ENCODE measurements at places on chromosomes 16 and 17.

DNA sequence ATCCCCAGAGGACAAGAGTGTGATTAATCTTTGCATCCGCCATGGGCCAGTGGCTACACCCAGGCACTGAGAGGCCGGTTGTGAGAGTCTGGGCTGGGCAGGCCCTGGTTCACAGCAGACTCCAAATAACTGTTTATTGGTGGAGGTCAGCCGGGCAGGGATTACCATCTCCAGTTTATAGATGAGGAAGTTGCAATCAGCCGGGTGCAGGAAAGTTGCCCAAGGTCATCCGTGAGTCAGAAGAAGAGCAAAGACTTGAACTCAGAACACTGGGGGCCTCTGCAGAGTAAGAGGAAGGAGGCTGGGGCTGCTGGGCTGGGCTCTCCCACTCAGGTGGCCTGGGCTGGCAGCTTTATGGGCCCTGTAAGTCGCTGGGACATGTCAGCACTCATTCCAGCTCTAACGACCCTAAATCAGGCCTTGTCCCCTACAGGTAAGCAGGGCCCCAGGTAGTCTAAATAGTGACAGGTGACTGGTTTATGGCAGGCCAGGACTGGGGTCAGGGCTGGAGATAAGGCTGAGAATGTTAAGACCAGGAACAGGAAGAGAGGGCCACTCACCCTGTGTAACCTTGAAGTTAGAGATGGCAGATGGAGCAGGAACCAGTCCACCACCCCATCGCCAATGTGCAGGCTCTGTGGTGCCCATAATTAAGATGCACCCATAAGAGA lies 2.1 kb upstream of the CA4 start:
- DNase-seq: no peak

DNA sequence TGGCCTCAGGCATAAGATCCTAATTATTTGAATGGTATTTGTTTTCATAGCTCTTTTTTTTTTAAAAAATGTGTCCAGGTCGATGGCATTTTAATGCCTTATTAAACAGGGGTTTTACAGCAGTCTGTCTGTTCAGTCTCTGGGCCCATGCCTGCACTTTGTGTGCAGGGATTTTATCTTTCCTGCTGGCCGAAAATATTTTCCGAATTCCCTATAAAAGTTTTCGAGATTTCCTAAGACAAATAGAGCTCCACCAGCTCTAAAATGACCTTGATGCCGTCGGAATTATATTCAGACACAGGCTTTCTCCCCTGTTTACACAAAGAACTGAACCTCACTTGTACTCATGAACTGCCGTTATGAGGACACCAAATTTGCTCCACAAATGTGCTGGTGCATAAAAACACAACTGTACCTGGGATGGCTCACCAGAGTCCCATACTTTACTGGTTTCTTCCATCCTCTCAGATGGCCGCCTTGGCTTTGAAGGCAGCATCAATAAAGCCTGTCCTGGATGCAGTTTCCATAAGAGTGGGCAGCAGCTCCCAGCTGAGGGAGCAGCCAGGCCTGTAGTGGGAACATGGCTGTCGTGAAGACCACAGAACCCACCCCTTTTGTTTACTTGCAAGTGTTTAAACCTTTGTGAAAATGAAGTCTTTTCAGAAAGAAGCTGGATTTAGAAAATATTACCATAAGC lies 44.9 kb downstream of the TBX4 start:
- no peak for DNase-seq

DNA sequence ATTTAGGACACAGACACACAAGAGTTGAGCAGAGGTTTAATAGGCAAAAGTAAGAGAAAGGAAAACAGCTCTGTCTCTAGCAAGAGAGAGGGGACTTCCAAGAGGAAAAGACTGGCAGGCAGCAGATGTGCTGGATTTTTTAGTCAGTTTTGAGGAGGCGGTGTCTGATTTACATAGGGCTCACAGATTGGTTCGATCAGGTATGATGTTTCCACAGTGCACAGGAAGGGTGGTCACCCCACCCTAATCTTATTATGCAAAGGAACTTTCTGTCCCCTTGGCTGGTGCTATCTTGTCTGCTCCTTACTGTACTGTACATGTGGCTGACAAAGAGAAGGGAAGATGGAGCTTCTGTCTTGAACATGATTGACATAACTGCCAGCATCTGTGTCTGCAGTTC lies 25.3 kb downstream of the BFAR start:
- DNase-seq: no peak

- DNase-seq: no peak
These were observed 3.5 kb upstream of the RNF43 start for GRCh38 chr17:58420827-58421226.

GRCh38 chr17:82439194-82439828 lies 11.2 kb downstream of the CYBC1 start:
- no peak for DNase-seq

- DNase-seq: no peak
These were observed 47.6 kb upstream of the RBBP6 start for GRCh38 chr16:24491731-24492130.

DNA sequence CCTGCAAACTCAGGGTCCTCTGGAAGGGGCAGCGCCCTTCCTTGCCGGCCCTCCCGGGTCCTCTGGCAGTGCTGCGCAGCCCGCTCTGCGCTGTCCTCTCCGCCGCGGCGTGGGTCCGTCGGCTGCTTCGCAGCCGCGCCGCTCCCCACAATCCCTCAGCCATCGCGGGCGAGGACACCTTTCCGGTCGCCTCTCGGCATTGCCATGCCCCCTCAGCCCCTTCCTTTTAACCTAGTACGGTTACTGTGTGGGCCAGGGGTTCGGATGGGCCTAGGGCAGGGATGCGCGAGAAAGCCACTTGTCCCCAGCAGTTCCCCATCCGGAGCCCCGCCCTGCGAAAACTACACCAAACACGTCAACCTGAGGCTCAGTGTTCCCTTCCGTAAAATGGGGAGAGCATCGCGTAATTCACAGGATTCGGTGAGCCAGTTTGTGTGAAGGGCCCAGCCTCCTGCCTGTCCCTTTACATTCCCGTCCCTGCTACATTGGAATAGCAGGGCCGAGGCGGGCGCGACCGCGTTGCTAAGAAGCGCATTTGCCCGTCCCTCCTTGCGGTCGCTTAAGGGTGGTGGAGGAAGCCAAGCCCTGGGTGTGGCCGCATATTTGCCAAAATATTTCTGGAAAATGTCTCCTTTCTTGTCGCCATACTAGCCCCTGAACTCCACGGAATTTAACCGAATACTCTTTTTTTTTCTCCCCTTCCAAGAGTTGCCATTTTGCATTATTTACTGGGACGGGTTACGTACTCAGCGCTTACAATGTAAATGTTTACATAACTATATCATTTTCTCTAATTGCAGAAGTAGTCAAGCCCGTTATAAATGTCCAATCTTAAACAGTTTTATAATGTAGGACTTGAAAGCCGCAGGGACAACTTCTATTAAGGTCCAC lies 13.2 kb downstream of the COPZ2 start:
- DNase-seq: peak; percentile 34

DNA sequence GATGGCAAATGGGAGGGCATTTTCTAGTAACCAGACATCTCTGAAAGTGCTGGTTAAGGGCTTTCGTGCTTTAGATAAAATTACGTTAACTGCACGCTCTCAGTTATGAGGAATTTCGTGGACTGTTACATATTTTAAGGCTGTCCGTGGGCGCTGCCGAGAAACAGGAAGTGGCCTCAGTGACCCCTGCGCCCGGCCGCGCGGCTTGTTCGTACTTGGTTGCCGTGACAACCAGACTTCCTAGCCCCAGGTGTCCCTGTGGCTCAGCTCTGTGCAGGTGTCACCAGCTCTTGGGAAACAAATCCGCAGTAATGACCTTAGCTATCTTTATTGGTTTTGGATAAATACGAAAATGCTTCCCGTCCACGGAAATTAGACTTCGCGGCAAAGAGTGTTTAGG lies 52.7 kb downstream of the LMF1 start:
- no peak for DNase-seq

GRCh38 chr17:34365340-34365739 lies 2.3 kb upstream of the CCL1 start:
- no peak for DNase-seq

DNA sequence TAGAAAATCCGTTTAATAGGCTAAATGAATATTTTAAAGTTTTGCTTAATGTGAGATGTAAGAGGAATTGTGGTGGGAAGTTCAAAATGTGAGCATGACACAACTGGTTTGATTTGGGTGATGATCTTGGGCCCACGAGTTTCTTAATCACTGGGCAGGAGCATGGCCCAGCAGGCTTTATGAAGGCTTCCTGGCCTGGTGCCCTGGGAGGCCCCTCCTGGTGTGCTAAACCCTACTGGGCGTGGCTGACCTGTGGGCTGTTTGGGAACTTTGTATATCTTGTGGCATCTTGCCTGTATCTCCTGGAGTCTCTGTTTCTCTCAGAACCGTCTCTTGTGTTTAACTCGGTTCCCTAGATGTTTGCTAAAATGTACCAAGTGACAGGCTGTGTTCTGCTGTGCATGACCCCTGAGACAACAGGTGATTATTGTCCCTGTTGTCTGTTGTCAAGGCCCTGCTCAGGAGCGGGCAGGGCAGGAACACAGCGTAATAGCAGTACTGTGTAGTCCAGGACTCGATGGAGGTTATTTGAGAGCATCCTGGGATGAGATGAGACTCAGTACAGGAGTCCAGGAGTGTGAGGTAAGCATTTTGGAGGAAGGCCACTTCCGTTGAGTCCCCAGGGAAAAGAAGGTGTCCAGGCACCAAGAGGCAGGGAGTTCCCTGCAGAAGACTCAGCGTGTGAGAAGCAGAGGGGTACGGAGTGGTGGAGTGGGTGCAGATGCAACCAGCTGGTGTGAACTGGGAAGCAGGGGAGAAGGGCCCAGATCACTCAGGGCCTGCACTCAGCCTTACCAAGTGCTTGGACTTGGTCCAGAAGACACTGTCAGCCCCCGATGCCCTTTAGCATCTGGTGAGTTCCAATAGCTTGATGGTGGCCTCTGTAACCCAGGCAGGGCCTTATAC lies 48.5 kb downstream of the B9D1 start:
- no peak for DNase-seq

GRCh38 chr17:50663812-50664374 lies 29.2 kb downstream of the ABCC3 start:
- no peak for DNase-seq

DNA sequence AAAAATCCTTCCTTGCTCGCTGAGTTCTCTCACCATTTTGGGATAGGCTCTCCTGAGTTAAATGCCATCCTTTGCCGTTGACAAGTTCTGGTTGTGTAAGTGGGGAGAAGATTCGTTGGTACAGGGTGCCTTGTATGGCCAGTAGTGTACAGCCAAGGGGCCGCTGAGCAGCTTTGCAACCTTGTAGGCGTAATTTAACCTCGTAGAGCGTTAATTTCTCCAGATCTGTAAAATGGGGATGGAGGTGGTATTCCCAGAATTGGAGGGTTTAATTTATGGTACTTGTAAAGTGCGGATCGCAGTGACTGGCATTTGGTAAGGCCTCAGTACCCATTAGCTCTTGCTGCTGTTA lies 1.4 kb downstream of the ARSG start:
- no peak for DNase-seq

DNA sequence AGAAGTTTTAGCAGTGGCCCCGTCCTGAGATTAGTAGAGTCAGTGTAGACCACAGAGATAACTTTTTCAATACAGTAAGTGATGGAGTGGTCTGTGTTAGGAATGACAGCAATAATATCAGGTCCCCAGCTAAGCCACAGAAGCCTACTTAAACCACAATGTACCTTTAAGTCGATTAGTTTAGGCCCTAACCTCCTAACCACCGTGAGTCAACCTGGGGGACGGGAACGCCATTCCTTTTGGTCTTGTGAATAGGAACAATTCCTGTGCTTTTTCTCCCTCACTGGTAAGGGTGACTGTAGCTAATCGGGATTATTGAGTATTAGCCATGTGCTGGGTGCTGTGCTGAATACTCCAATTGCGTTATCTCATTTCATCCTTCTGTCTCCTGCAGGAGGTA lies 14.0 kb downstream of the YPEL2 start:
- no peak for DNase-seq

- DNase-seq: no peak
These were observed 652.5 kb downstream of the HS3ST4 start for GRCh38 chr16:26344240-26344776.

DNA sequence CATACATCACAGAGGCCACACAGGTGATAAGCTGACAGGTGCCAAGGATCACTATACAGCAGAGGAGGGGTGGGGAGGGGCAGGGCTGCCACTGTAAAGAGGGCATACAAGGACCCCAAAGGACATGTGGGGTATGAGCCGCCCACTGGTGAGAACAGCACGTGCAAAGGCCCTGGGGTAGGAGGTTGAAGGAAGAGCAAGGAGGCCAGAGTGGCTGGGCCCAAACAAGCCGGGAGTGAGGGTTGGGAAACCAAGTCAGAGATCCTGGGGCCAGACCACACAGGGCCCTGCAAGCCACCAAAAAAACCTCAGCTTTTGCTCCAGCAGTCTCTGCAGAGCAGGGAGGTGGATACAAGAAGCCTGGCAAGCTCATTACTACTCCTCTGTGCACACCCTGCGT lies 6.5 kb downstream of the NATD1 start:
- no peak for DNase-seq

GRCh38 chr17:76171706-76172105 lies 30.7 kb upstream of the FOXJ1 start:
- no peak for DNase-seq

DNA sequence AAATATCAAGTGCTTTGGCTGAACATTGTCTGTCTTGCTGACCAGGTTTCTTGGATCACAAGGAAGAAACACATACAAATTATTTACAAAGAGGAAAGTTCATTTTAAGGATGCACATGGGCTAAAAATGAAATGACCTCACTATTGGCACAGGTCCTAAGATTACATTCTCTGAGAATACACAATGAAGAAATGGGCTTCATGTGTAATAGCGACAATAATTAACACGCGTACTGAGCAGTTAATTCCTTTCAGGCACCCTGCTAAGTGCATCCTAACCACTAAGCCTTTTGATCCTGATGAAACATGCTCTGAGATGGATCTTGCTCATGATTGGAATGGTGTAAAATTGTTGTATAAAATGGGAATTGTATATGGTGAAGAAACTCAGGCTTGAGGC lies 429.0 kb downstream of the HS3ST4 start:
- DNase-seq: no peak

DNA sequence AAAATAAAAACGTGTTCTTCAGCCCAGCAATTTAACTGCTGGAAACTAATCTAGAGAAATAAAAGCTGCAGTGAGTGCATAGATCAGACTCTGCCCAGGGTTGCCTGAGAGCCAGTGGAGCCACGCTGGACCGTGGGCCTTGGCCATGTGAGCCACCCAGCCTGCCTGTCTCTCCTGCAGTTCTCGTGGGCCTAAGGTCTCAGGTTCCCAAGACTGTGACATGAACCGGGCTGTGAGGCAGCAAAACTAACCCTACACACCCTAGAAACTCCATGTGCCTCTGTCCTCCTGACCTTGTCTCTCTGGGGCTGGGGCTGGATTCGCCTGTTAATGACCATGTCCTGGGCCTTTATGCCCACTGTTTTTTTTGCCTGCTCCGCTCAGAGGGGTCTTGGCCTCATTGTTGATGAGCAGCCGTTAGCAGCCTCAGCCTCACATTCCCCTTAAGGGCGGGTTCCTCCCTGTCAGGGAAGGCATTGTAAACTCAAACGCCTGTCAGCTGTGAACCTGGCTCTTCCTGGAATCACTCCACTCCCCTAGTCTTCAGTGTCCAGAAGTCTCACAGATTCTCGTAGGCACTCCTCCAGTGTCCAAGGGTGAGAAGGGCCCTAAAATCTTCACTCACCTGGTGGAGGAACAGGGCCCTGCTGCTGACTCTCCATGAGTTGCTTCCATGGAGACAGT lies 16.9 kb downstream of the C16orf90 start:
- DNase-seq: no peak

- peak; percentile 18 for DNase-seq
These were observed 1014.4 kb upstream of the GOT2 start for GRCh38 chr16:59748531-59748930.

Measured in fibroblast of upper back skin (primary cell).